ENCODE measurements at places on chromosomes 2 and 18. TPM values are rescaled to one million over a fixed set of nuclear protein-coding genes. Genes with fewer than 3 reads are reported as not detected.

DNA sequence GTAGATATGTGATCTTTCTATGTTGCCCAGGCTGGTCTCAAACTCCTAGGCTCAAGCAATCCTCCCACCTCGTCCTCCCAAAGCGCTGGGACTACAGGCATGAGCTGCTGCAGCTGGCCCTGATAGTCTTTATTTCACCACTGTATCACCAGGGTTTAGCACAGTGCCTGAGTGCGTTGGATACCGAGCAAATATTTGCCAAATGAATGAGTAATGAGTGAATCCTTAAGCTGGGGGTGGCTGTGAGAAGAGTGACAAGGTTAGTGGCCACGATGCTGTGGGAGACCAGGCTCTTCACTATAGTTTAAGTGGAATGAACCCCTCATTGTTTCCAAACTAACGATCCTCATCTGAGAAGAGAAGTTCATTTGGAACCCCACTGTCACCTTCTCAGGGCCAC, 60.8 kb upstream of the FAM136A start:
- H3K27ac ChIP-seq, result no peak overlapping the region
- H3K4me1 ChIP-seq, result no peaks in the 10 kb centered on the region
- no peak overlapping the region for H3K4me3 ChIP-seq
- no peaks in the 10 kb centered on the region for H3K36me3 ChIP-seq
- no peaks in the 10 kb centered on the region for H3K27me3 ChIP-seq
- no peak for DNase-seq

GRCh38 chr18:48295586-48296311, 113.4 kb downstream of the ZBTB7C start:
- no peaks in the 10 kb centered on the region for H3K27me3 ChIP-seq
- no peak overlapping the region for H3K27ac ChIP-seq
- peaks cover 7% of the 10 kb centered on the region for H3K4me1 ChIP-seq

GRCh38 chr2:23536326-23536725, 151.3 kb downstream of the KLHL29 start:
- no peak overlapping the region for H3K4me3 ChIP-seq
- H3K36me3 ChIP-seq, result no peaks in the 10 kb centered on the region
- H3K27me3 ChIP-seq, result no peaks in the 10 kb centered on the region
- no peak for DNase-seq
- H3K4me1 ChIP-seq, result no peaks in the 10 kb centered on the region

The ANKRD62 gene
- total RNA-seq, result 0.20 TPM

The CTAGE1 gene
- total RNA-seq, result not detected

- no peak overlapping the region for H3K4me3 ChIP-seq
- H3K27ac ChIP-seq, result no peak overlapping the region
- H3K4me1 ChIP-seq, result no peaks in the 10 kb centered on the region
These were observed 13.1 kb upstream of the GPR55 start for GRCh38 chr2:230938098-230938497.

The M1AP gene
- total RNA-seq, result 0.47 TPM

The KYNU gene
- 29.7 TPM for total RNA-seq

DNA sequence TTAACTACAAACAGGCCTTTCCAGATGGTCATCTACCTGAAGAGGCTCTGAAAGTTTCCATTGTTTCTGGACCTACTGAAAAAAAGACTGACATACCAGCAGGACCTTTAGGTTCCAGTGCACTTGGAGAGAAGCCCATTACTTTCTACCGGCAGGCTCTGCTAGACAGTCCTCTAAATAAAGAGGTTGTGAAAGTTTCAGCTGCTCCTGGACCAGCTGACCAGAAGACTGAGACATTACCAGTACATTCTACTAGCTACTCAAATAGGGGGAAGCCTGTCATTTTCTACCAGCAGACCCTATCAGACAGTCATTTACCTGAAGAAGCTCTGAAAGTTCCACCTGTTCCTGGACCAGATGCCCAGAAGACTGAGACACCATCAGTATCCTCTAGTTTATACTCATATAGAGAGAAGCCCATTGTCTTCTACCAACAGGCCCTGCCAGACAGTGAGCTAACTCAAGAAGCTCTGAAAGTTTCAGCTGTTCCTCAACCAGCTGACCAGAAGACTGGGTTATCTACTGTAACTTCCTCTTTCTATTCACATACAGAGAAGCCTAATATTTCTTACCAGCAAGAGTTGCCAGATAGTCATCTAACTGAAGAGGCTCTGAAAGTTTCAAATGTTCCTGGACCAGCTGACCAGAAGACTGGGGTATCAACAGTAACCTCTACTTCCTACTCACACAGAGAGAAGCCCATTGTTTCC, 65.8 kb downstream of the ALMS1 start:
- no peak overlapping the region for H3K4me3 ChIP-seq
- H3K36me3 ChIP-seq, result peaks cover 46% of the 10 kb centered on the region
- H3K27me3 ChIP-seq, result no peaks in the 10 kb centered on the region
- DNase-seq, result no peak
- H3K27ac ChIP-seq, result no peak overlapping the region

- H3K27ac ChIP-seq, result no peak overlapping the region
- no peak for DNase-seq
- no peaks in the 10 kb centered on the region for H3K36me3 ChIP-seq
- H3K4me3 ChIP-seq, result no peak overlapping the region
- peaks cover 81% of the 10 kb centered on the region for H3K27me3 ChIP-seq
These were observed 28.4 kb downstream of the PAX3 start for GRCh38 chr2:222270396-222270795.

The SIX2 gene
- 0.26 TPM for total RNA-seq

DNA sequence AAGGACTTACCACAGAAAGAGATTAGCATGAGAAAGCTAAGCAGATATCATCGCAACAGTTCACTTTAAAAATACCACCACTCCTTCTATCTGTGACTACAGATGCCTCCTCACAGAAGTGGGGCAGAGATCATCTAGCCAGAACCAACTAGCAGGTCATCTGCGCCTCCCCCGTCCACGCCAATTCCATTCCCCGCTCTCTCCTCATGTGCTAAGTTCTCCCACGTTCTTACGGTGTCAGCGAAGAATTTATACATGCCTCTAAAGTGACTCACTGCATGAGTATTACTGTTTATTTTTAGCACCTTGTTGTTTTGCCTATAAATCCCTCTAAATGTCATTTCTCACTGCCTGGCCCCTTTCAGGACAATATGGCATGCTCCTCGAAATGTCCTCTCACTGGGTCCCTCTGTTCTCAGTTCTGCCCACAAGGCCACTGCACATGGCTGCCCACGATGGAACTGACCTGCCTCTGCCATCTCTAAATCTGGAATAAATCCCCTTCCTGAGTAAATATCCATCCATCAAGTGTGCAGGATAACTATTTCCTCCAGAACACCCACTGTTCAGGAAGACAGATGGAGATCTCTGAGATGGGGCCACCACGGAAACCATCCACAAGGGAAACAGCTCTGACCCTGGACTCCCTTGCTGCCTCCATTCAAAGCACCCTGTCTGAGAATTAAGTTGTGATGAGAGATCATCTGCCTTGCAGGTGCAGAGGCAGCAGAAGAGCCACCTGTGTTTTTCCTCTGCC, 137.7 kb downstream of the IRS1 start:
- H3K4me1 ChIP-seq, result no peaks in the 10 kb centered on the region
- no peaks in the 10 kb centered on the region for H3K36me3 ChIP-seq
- no peaks in the 10 kb centered on the region for H3K27me3 ChIP-seq
- DNase-seq, result no peak

The RESP18 gene
- total RNA-seq, result not detected

- no peak overlapping the region for H3K4me3 ChIP-seq
- peaks cover 3% of the 10 kb centered on the region for H3K4me1 ChIP-seq
- no peaks in the 10 kb centered on the region for H3K36me3 ChIP-seq
- H3K27me3 ChIP-seq, result no peaks in the 10 kb centered on the region
- H3K27ac ChIP-seq, result no peak overlapping the region
These were observed 99.9 kb upstream of the FN1 start for GRCh38 chr2:215535741-215536140.

- DNase-seq, result no peak
- H3K4me3 ChIP-seq, result no peak overlapping the region
- H3K27me3 ChIP-seq, result no peaks in the 10 kb centered on the region
- H3K27ac ChIP-seq, result no peak overlapping the region
- H3K36me3 ChIP-seq, result no peaks in the 10 kb centered on the region
- no peaks in the 10 kb centered on the region for H3K4me1 ChIP-seq
These were observed 20.2 kb downstream of the LGALSL start for GRCh38 chr2:64474121-64474571.

DNA sequence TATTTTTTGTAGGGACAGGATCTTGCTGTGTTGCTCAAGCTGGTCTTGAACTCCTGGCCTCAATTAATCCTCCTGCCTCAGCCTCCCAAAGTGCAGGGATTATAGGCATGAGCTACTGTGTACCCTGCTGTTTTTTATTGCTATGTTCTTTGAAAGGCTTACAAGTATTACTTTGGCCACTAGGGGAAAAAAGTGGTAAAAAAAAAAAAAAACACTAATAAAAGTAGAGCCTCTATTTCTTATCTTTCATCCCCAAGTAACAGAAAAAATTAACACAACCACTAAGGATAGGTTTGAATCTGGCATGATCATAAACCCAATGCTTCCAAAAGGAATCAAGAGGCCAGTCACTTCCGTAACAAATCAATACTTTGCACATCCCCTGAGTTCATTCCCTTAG, 11.6 kb downstream of the NOL10 start:
- H3K27ac ChIP-seq, result no peak overlapping the region
- H3K4me3 ChIP-seq, result no peak overlapping the region
- H3K27me3 ChIP-seq, result no peaks in the 10 kb centered on the region
- H3K36me3 ChIP-seq, result no peaks in the 10 kb centered on the region

The DNAJC5G gene
- not detected for total RNA-seq

The APOB gene
- total RNA-seq, result 0.26 TPM

The TCF23 gene
- total RNA-seq, result 0.08 TPM

Data from left lung (tissue), 14 donors.